ENCODE measurements at places on chromosomes 12 and 14.

GRCh38 chr12:66127650-66128049 lies 2.9 kb downstream of the LLPH start:
- no peak for DNase-seq

- DNase-seq: no peak
Observed at GRCh38 chr14:45201905-45202304, 51.1 kb downstream of the MIS18BP1 start.

GRCh38 chr12:89319122-89319521 lies 33.2 kb downstream of the DUSP6 start:
- DNase-seq: no peak

- no peak for DNase-seq
Observed at GRCh38 chr14:55125403-55125802, 3.6 kb upstream of the LGALS3 start.
